ENCODE measurements at places on chromosomes 12 and 14.

GRCh38 chr12:122964439-122965257 lies 1.6 kb downstream of the ABCB9 start:
- DNase-seq: no peak

DNA sequence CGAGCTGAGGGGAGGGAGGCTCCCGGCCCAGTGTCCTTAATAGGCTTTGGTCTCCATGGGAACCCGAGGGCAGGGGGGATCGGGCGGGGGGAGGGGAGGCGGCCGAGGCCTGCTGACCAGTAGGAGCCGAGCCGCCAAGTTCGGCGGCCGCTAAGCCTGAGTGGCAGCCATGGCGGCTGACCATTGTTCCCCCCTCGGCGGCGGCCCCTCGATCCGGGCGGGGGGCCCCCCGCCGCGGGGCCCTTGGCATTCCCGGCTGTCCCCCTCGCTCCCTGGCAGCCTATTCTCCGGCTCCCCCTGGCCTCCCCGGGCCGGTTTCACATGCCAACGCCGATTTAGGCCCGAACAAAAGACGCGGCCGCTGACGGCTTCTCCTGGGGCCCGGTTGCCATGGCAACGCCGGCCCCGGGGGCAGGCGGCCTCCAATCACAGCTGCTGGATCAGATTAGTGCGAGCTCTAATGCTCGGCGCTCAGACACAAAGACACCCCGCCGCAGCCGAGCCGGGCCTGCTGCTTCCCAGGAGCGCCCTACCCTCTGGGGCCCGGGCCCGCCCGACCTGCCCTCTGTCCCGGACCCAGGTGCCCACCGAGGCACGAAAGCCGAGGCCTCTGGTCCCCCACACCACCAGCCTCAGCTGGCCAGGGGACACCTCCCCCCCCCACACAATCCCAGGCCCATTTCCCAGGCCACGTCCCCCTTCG lies 7.3 kb downstream of the MSI1 start:
- no peak for DNase-seq

DNA sequence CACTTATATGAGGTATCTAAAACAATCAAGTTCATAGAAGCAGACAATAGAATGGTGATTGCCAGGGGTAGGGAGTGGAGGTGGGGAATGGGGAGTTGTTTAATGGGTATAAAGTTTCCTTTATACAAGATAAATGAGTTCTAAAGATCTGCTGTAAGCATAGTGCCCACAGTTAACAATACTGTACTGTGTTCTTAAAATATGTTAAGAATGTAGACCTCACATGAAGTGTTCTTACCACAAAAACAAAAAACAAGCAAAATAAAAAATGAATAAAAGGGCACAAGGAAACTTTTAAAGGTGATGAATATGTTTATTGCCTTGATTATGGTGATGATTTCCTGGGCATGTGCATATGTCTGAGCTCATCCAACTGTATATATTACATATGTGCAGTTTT lies 211.8 kb downstream of the MSRB3 start:
- DNase-seq: no peak

GRCh38 chr12:117470804-117471203 lies 109.4 kb upstream of the NOS1 start:
- no peak for DNase-seq

DNA sequence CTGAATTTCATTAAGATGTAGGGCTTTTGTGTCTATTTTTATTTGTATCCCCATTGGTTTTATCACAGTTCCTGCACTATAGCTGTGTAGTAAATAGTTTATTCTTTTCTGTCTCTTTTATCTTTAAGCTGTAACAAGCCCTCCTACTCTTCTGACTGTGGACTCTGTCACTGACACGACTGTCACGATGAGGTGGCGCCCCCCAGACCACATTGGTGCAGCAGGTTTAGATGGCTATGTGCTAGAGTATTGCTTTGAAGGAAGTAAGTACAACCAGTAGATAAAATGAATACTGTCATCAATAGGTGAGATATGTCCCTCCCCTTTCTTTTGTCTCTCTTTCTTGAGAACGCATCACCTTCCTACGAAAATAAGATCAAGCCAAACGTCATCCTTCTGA lies 34.1 kb upstream of the CHPT1 start:
- DNase-seq: no peak
